Activated CD4-positive, alpha-beta T cell treated with anti-CD3 and anti-CD28 coated beads, Interleukin-2, amount 10 ng/mL, durations not matched to agents 7 days and 5 days (primary cell): ENCODE measurements at places on chromosomes 7 and 10.

DNA sequence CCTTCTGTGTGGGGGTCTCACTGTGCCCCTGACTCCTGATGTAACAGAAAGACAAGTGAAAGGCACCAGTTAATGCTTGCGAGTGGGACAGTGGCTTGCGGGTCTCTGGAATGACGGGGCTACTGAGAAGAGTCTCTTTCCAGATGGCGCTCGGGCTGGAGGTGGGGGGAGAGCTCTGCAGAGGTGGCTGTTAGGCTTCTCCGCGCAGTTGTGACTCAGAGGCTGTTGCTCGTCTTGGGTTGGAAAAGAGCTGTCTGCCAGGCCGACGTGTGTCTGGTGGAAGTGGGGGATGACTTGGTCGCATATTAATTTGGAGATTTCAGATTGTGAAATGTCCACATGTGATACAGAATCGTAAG is 27.9 kb upstream of the SH2B2 start:
- no peak overlapping the region for H3K4me3 ChIP-seq
- no peak for DNase-seq
- no peaks in the 10 kb centered on the region for H3K36me3 ChIP-seq
- H3K27ac ChIP-seq, result no peak overlapping the region
- no peaks in the 10 kb centered on the region for H3K4me1 ChIP-seq

GRCh38 chr7:99203092-99203491 is 4.8 kb downstream of the KPNA7 start:
- H3K27me3 ChIP-seq, result peaks cover 2% of the 10 kb centered on the region
- H3K27ac ChIP-seq, result no peak overlapping the region
- no peaks in the 10 kb centered on the region for H3K4me1 ChIP-seq
- no peak overlapping the region for H3K4me3 ChIP-seq
- peaks cover 1% of the 10 kb centered on the region for H3K36me3 ChIP-seq
- DNase-seq, result no peak

- H3K27me3 ChIP-seq, result no peaks in the 10 kb centered on the region
- no peak overlapping the region for H3K4me3 ChIP-seq
- DNase-seq, result no peak
- peaks cover 19% of the 10 kb centered on the region for H3K4me1 ChIP-seq
- H3K27ac ChIP-seq, result no peak overlapping the region
These were observed 22.5 kb downstream of the PCGF5 start for GRCh38 chr10:91242940-91243339.

DNA sequence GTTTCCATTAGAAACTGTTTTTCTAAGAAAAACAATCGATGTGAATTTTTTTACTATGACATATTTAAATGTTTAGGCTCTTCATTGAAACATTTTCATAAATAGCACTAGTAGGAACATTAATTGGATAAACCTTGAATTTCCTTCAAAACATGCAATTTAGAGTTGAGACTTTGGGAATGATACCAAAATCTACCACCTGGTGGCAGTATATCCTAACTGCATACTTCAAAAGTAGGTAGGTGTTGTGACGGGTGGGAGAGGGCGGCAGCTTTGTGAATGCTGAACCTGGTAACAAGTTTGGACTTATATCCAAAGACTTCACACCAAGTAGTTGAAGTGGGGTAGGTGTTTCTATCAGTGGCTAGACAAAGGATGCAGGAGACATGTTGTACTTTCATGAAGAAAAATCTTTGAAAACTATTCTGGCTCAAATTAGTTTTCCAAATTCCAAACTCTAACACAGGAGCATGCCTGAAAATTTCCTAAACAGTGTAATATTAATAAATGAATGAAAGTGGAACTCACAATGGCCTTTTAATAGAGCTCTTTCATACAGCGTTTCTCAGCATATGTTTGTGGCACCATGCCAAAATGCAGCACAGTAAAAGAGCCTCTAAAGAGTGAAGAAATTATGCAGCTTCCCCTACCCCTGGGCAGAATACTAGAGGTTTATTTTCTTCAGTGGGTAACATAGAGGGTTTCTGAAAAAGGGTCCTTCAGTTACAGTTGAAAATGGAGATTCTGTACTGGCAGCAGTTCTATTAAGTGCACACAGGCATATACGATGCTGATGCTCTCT is 201.0 kb upstream of the TPK1 start:
- H3K4me1 ChIP-seq, result no peaks in the 10 kb centered on the region
- H3K4me3 ChIP-seq, result no peak overlapping the region
- no peaks in the 10 kb centered on the region for H3K36me3 ChIP-seq
- peaks cover 2% of the 10 kb centered on the region for H3K27me3 ChIP-seq

DNA sequence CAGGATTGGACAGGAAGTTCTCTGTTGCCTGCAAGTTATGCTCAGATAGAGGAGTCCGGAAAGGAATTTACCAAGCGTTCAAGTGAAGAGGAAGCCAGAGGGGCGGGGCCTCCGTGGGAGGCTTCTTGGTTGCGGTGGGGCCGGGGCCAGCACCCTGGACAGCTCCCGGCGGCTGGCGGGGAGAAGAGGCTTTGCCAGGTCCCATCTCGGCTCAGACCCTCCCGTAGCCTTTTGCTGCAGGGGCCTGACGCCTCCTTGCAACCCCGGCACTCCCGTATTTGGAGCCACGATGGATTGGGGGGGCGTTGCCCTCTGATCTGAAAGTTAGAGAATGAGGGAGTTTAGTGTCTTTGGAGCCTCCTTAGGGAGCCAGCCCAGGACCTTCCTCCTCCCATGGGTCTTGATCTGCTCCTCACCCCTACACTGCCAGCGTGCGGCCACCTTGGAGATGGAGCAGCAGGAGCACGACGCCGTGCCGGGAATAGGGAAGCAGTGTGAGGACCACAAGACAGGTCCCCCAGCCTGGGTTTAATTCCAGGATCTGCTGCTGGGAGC is 3.1 kb upstream of the SLC18A3 start:
- peak; percentile 83 for DNase-seq
- no peak overlapping the region for H3K4me3 ChIP-seq
- peaks cover 5% of the 10 kb centered on the region for H3K36me3 ChIP-seq
- peaks cover 48% of the 10 kb centered on the region for H3K27me3 ChIP-seq
- H3K4me1 ChIP-seq, result peaks cover 9% of the 10 kb centered on the region
- H3K27ac ChIP-seq, result no peak overlapping the region

DNA sequence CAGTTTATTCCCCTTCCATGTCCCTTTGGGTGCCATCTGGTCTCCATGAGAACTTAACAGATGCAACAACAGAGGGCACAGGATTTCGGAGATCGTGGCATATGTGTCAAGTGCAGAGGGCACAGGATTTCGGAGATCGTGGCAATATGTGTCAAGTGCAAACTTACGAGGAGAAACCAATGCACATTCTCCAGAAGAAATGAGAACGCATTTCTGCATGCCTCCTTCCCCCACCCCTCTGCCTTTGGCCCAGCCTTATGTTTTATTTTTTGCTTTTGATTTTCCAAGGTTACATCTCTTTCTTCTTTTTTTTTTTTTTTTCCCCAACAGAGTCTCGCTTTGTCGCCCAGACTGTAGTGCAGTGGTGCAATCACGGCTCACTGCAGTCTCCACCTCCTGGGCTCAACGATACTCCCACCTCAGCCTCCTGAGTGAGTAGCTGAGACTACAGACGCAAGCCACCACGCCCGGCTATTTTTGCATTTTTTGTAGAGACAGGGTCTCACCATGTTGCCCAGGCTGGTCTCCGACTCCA is 586 bp upstream of the ANKRD26 start:
- H3K4me3 ChIP-seq, result peak overlapping the region; percentile 82
- H3K36me3 ChIP-seq, result peaks cover 18% of the 10 kb centered on the region
- DNase-seq, result peak; percentile 32
- peak overlapping the region; percentile 89 for H3K27ac ChIP-seq
- peaks cover 52% of the 10 kb centered on the region for H3K4me1 ChIP-seq

DNA sequence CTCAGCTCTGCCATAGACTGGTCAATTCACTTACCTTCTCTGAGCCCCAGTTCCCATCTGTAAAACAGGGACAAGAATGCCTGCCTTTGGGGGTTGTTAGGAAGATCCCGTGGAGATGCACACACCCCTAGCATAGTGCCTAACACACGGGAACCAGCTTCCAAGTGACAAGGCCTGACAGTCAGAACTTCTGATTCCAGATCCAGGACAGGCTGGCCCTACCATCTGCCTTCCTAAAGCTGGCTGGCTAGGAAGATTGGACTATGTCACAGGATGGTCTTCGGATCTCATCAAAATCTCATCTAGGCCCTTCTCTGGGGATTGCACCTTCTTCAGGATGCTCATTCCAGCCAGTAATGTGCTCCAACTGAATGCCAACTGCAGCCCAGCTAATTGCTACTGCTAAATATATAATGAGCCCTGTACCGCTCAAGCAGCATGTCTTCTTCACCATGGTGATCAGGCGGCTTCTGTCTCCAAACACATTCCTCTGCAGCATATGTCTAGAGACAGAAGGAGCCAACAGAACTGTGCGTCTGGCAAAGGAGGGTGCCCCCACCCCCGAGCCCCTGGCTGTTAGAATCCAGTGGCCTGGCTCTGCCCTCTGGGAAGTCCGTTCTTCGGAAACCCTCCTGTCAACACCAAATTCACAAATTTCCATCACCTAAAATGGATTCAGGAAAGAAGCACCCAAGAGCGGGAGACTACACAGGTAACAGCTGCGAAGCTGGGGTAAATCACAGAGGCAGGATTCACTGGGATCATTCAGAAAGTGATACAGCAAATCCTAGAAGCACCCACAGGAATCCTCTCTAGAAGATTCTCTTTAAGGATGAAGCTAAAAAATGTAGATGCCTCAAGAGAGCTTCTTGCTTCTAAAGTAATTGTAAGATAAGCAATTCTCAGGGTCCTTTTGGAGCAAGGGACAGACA is 142.1 kb upstream of the EEPD1 start:
- H3K4me3 ChIP-seq, result no peak overlapping the region
- no peaks in the 10 kb centered on the region for H3K4me1 ChIP-seq
- no peak for DNase-seq
- H3K27ac ChIP-seq, result no peak overlapping the region
- H3K27me3 ChIP-seq, result no peaks in the 10 kb centered on the region

GRCh38 chr7:106542550-106543220 is 118.3 kb downstream of the CCDC71L start:
- DNase-seq, result peak; percentile 43
- no peak overlapping the region for H3K4me3 ChIP-seq
- H3K4me1 ChIP-seq, result peaks cover 7% of the 10 kb centered on the region
- no peaks in the 10 kb centered on the region for H3K36me3 ChIP-seq

GRCh38 chr7:31794851-31795344 is 107.9 kb downstream of the PPP1R17 start:
- H3K4me1 ChIP-seq, result no peaks in the 10 kb centered on the region
- no peak overlapping the region for H3K27ac ChIP-seq
- H3K36me3 ChIP-seq, result no peaks in the 10 kb centered on the region
- H3K4me3 ChIP-seq, result no peak overlapping the region
- H3K27me3 ChIP-seq, result no peaks in the 10 kb centered on the region

- H3K36me3 ChIP-seq, result no peaks in the 10 kb centered on the region
- peaks cover 4% of the 10 kb centered on the region for H3K4me1 ChIP-seq
- DNase-seq, result no peak
- H3K4me3 ChIP-seq, result no peak overlapping the region
- no peak overlapping the region for H3K27ac ChIP-seq
- H3K27me3 ChIP-seq, result peaks cover 64% of the 10 kb centered on the region
These were observed 50.0 kb downstream of the AOC1 start for GRCh38 chr7:150902078-150903033.

DNA sequence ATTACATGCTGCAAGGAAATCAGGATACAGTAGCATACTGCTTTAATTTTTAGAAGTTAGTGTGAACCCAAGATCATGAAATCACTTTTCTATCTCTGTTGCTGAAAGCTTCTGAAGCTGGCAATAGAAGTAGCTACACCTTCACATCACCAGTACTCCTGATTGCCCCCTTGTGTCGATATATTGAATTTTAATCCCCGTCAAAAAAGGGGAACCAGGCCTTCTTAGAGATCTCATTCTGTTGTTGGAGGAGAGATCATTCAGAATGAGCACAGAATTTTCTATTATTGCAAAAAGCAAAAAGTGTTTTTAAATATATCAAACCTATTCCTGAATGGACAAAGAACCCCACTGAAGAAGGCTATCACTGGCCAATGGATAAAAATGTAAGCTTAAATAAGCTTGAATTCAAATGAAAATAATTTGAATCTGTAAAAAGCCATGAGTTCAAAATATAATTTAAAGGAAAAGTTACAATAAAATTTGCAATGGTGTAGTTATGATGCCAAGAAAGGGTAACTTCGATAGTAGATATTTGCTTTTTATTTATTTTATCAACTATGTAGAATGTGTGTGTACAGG is 39.7 kb upstream of the TEX47 start:
- no peak overlapping the region for H3K27ac ChIP-seq
- H3K4me1 ChIP-seq, result no peaks in the 10 kb centered on the region
- H3K27me3 ChIP-seq, result no peaks in the 10 kb centered on the region
- DNase-seq, result no peak

DNA sequence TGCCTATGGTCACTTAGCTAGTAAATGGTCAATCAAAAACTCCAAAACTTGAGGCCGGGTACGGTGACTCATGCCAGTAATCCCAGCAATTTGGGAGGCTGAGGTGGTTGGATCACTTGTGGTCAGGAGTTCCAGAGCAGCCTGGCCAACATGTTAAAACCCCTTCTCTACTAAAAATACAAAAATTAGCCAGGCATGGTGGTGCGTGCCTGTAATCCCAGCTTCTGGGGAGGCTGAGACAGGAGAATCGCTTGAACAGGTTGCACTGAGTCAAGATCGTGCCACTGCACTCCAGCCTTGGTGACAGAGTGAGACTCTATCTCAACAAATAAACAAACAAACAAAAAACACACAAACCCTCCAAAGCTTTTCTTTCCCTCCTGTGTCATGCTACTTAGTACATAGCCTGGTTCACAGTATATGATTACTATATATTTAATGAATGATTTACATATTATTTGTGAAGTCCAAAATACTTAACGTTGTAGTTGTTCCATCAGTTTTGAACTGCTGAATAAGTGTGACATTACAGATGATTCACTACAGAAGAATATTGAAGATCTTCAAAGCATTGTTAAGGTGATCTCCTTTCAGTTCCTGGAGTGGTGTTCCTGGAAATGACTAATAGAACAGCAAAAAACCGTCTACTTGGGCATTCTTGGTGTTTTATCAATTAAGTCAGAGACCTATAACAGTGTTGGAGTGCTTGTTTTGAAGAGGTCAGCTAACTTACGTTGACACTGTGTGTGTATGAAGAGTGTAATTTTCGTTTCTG is 72.9 kb downstream of the ADK start:
- peak overlapping the region; percentile 74 for H3K27ac ChIP-seq
- peaks cover 9% of the 10 kb centered on the region for H3K36me3 ChIP-seq
- no peak for DNase-seq
- H3K4me3 ChIP-seq, result no peak overlapping the region
- no peaks in the 10 kb centered on the region for H3K27me3 ChIP-seq

GRCh38 chr7:128877756-128878120 is 15.1 kb downstream of the ATP6V1F start:
- H3K36me3 ChIP-seq, result no peaks in the 10 kb centered on the region
- H3K4me1 ChIP-seq, result peaks cover 13% of the 10 kb centered on the region
- DNase-seq, result no peak
- H3K27ac ChIP-seq, result peak overlapping the region; percentile 74
